Cerebellum (tissue), 4 donors: ENCODE measurements at places on chromosomes 11 and 22. TPM values are rescaled to one million over a fixed set of nuclear protein-coding genes. Genes with fewer than 3 reads are reported as not detected.

- DNase-seq: no peak
Observed at GRCh38 chr22:37894939-37895670, 11.0 kb upstream of the MICALL1 start.

The CD3E gene
- not detected for total RNA-seq

The FZD4 gene
- 5.5 TPM for total RNA-seq

- DNase-seq: no peak
Observed at GRCh38 chr22:27780161-27780575, 21.4 kb downstream of the MN1 start.

The CRYBB1 gene
- 0.27 TPM for total RNA-seq

GRCh38 chr22:30481711-30482110 lies 9.9 kb upstream of the SEC14L3 start:
- no peak for DNase-seq

GRCh38 chr22:47587361-47587760 lies 824.9 kb downstream of the TBC1D22A start:
- no peak for DNase-seq

DNA sequence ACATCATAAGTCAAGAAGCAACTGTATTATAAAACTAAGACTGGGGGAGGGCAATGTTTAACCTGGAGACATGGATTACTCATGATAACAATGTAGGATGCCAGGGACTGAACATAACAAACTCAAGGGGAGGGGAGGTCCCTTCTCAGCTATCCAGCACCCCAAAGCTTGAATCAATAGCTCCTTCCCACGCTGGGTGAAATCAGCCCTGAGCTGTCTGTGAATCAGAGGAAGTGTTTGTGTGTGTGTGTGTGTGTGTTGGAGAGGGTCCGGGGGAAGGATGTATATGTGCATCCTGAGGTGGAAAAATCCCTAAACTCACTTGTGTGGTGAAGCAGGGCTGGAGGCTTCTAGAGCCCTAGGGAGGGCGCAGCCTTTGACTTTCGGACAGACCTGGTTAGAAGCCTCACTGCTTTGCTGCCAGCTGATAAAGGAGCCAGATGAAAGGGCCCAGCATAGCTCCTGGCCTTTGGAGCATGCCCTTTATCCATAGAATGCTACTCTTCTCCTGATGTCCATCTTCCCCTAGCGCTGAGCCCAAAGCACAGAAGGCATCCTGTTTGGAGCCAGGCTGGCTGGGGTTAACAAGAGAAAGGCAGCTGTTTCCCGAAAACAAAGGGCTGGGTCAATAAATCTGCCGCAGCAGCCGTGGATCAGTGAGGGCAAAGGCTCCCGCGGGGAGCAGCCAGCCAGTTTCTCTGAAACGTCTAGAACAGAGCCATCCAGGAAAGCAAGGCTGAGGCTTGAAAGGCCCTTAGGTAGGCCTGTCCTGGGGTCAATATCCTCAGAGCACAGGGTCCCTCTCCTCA lies 35.8 kb downstream of the TNKS1BP1 start:
- no peak for DNase-seq
